ENCODE measurements at places on chromosomes 13 and 19.

DNA sequence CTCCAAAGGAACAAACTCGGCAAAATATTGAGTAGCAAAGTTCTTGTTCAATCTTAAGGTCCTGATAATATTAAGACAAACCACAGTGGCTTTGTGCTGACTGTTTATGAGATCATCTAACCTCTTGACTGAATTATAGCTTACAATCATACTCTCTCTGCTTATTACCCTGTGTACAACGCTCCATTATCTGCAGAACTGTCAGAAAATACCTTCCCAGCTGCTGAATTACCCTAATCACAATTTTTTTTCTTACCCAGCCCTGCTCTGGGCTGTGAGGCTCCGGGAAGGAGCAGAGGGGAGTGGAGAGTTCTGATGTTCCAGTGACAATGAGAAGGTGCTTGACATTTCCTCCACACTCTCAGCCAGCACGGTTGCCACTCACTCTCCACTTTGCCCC, 64.8 kb downstream of the DCT start:
- DNase-seq = no peak

DNA sequence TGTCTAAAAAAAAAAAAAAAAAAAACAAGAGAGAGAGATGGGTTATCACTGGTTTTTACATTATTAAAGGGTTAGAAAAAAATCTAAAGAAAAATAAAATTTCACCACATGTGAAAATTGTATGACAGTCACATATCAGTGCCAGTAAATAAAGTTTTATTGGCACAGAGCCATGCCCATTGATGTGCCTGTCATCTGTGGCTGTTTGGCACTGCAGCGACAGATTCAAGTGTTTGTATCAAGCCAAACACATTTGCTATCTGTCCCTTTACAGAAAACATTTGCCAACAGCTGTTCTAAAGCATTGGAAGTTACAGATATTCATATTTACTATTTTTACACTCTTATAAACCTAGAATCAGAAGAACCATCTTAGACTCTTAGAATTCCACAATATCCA, 16.3 kb downstream of the FCHO1 start:
- no peak for DNase-seq

- DNase-seq = peak; percentile 24
Measured at GRCh38 chr13:39347926-39348901, 254.8 kb downstream of the LHFPL6 start.

DNA sequence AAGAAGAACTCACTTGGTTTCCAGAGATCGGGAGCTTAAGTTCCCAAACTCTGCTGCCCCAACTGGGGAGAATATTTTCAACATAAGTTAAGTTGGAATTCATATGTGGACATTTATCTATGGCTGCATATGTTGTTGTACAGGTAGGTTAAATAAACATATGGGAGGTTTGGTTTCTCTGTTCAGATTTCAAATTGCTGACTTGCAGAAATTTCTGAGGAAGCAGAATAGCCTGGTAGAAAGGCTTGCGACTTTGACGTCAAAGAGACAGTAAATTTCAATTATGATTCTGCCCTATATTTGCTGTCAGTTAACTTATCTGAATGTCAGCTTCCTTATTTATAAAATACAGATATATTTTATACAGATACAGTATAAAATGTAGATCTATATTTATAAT, 40.0 kb upstream of the TPP2 start:
- no peak for DNase-seq

GRCh38 chr13:100754459-100754858, 79.9 kb upstream of the TMTC4 start:
- DNase-seq = no peak

DNA sequence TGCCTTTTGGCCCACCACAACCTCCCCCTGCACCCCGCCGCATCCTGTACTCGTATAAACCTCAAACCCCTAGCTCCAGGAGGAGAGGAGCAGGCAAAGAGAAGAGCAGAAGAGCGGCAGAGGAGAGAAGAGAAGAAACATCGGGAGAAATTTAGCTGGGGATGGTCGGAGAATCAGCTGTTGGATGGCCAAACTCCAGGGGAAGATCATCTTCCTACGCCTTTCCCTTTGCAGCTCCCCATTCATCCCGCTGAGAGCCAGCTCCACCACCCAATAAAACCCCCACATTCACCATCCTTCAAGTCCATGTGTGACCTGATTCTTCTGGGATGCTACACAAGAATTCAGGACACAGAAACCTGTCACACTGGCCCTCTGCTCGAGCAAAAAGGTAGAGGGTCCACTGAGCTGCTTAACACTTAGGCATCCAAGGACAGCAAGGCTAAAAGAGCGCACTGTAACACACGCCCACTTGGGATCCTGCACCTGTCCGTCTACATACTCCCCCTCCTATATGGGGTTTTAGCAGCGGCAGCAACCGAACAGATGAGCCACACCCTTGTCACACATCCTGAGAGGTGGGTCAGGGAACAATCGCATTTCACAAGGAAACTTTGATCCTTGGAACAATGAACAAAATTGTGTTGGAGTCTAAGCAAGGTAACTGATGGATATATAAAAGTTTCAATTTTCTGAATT, 51.6 kb upstream of the MIR17HG start:
- no peak for DNase-seq

DNA sequence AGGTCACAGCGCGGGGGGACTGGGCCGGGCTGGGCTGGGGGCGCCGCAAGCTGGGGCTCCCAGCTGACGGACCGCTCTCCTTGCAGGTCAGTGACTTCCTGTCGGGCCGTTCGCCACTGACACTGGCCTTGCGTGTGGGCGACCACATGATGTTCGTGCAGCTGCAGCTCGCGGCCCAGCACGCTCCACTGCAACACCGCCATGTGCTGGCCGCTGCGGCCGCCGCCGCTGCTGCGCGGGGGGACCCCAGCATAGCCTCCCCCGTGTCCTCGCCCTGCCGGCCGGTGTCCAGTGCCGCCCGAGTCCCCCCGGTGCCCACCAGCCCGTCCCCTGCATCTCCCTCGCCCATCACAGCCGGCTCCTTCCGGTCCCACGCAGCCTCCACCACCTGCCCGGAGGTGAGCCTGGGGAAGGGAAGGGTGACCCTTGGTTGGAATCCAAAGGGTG, 5.7 kb downstream of the MIDN start:
- peak; percentile 27 for DNase-seq

GRCh38 chr19:27822336-27822735, 1390.6 kb downstream of the UQCRFS1 start:
- DNase-seq = no peak

GRCh38 chr13:28872427-28873176, 52.5 kb downstream of the MTUS2 start:
- no peak for DNase-seq

DNA sequence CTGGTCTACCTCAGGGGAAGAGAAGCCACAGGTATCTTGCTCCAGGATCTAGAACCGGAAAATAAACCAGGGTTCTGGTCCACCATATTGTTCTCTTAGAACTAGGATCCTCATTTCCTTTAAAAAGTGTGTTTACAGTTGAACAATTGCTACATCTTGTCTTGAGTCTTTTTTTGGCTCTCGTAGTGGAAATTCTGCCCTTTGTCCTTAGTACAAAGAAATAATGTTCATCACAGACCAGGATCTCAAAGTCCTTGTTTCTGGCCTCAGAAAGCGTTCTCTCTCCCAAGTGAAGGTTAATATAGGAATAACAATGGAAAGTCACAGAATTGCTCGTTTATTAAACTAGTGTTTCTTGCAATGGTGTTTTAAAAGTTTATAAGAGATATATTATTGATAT, 20.8 kb downstream of the KLF2 start:
- no peak for DNase-seq

DNA sequence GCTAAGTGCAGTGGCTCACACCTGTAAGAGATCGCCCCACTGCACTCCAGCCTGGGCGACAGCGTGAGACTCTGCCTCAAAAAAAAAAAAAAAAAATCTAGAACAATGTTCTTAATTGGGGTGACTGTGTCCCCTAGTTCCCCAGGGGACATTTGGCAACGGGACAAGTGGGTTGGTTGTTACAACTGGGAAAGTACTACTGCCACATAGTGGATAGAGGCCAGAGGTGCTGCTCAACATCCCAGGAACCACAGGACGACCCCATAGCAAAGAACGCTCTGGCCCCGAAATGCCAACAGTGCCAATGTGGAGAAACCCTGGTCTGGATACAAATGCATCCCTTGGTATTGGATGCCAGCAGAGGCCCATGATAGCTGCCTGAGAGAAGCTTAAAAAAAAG, 11.8 kb downstream of the NLRP12 start:
- no peak for DNase-seq

DNA sequence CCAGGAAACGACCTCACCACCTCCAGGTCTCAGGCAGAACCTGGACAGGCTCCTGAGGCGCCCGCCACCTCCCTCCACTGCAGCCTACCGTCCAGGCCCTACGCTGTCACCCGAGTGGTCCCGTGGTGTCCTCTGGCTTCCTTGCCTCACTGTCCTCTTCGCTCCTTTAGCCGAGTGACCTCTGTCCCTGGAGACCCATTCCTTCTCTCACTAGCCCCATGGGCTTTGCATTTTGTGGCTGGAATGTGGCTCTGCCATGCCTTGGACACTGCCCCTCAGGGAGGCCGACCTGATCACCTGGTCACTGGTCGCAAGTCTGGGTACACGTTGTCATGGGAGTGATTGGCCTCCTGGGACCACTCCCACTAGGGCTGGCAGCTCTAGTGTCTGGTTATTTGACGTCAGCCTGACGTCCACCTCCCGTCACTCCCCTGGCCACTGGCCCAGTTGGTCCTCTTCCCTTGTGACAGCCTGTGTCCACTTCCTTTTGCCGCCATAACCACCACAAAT, 17.9 kb downstream of the SLC25A42 start:
- DNase-seq = no peak

DNA sequence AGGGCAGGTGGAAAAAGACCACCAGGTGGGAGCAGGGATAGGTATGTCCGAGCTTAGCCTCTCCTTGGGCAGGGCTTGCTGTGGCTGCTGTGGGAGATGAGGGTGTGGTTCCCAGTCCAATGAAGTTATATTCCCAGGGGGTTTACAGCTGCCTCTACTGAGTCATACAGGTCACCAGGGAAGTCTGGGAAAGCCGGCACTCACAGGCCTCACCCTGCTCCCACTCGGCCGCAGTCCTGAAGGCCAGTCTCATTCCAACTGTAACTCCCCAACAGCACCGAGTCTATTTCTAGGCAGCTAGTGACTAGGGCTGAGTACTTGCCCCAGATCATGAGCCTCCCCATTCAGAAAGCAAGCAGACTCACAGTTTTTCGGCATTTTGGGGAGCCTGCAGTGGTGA, 77.1 kb downstream of the FNDC3A start:
- DNase-seq = no peak

DNA sequence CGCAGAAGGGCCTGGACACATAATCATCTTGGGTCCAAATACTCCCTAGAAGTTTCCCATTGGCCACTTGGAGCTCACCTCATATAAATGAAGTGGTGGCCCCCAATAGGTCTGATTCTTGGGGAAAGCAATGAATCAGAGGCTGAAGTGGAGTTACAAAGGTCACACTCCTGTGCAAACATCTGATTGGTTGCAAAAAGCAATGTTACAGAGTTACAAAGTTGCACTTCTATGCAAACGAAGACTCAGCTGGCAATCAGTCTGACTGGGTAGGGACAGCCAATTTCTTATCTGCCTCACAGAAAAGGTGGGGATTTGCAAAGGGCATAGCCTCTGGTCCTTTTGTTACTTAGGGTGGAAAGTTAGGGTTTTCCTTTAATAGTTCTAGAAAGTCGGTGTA, 1.8 kb upstream of the GPR180 start:
- DNase-seq = no peak

DNA sequence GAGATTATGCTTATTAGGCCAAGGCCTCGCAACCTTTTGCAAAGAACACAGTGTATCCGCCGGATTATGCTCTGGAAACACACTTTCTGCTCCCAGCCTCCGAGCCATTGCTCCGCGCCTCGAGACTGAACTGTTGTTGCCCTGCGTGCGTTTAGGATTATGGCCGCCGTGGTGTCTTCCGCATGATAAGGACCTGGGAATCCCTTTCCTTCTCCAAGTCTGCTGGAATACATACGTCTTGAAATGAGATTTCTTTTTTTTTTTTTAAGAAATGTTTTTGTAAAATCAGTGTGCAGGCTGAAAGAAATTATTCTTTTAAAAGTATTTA, 89.8 kb upstream of the SOX1 start:
- DNase-seq = no peak

GRCh38 chr19:12784871-12785430, 6.3 kb upstream of the JUNB start:
- DNase-seq = no peak

DNA sequence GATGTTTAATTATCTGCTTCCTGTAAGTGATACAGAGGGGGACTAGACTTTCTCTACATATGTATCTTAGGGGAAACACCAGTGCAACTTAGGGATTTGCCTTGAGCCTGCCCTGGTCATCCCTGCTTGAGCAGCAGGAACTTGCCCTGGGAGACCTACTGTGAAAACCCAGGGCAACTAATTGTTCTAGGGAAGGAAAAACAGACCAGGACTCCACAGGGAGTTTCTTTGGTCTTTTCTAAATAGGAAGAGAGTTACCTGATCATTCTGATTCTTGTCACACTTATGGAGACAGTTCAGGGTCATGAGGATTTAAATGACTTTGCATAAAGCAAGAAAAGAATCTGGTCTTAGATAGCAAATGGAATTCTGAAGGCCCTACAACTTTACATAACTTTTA, 89.1 kb downstream of the WASF3 start:
- DNase-seq = no peak

DNA sequence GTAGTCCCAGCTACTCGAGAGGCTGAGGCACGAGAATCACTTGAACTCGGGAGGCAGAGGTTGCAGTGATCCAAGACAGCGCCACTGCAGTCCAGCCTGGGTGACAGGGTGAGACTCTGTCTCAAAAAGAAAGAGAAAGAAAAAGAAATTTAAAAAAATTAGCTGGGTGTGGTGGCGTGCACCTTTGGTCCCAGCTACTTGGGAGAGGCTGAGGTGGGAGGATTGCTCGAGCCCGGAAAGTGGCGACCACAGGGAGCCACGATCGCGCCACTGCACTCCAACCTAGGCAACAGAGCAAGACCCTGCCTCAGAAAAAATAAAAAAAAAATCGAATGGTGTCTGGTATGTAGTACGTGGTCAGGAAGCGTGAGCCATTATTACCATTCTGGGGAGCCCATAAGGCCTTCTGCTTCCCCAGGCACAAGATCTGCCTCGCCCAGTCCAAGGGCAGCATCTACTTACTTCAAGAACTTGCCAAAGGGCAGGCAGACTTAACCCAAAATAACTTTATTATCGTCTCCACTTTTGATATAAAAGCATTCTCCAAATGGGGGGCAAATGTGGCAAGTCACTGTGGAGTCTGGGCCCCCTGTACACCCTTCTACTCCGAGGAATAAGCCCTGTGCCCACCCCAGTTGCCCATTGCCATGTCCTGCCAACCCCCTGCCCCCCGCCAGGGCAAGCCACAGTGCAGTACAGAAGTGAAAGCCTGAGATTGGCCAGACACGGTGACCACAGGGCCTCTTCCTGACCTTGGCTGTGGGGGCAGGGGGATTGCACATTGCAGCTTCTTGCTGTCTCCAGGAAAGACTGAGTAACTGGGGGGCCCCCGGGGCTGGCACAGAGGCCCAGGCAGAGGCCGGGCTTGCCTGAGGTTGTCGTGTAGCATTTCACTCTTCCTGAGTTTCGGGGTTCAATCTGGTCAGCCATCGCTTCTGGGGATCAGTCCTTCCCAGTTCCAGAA, 12.6 kb downstream of the CCL25 start:
- no peak for DNase-seq

GRCh38 chr19:27671876-27672275, 1541.1 kb downstream of the UQCRFS1 start:
- DNase-seq = no peak

- no peak for DNase-seq
Measured at GRCh38 chr19:50553134-50553703, 15.0 kb downstream of the LRRC4B start.

- DNase-seq = no peak
Measured at GRCh38 chr19:46976845-46977320, 42.8 kb upstream of the NPAS1 start.

- DNase-seq = no peak
Measured at GRCh38 chr19:19155495-19156219, 14.4 kb downstream of the MEF2B start.

Data from hippocampal formation (tissue), 2 donors.